Activated CD4-positive, alpha-beta T cell treated with anti-CD3 and anti-CD28 coated beads, Interleukin-2, amount 10 ng/mL, durations not matched to agents 24 days and 14 days (primary cell): ENCODE measurements at places on chromosomes 16 and 17. TPM values are rescaled to one million over a fixed set of nuclear protein-coding genes. Genes with fewer than 3 reads are reported as not detected.

- H3K36me3 ChIP-seq, result peaks cover 16% of the 10 kb centered on the region
- no peak for DNase-seq
- peaks cover 18% of the 10 kb centered on the region for H3K27me3 ChIP-seq
- peaks cover 23% of the 10 kb centered on the region for H3K4me1 ChIP-seq
- H3K4me3 ChIP-seq, result no peak overlapping the region
Observed at GRCh38 chr17:32441886-32442285, 2.4 kb upstream of the PSMD11 start.

- peaks cover 5% of the 10 kb centered on the region for H3K4me1 ChIP-seq
- no peak overlapping the region for H3K4me3 ChIP-seq
- H3K27ac ChIP-seq, result no peak overlapping the region
- DNase-seq, result no peak
- H3K36me3 ChIP-seq, result no peaks in the 10 kb centered on the region
Observed at GRCh38 chr17:46776298-46777005, 42.0 kb downstream of the WNT3 start.

- H3K27ac ChIP-seq, result no peak overlapping the region
- no peaks in the 10 kb centered on the region for H3K4me1 ChIP-seq
- H3K27me3 ChIP-seq, result peaks cover 7% of the 10 kb centered on the region
- no peak overlapping the region for H3K4me3 ChIP-seq
Observed at GRCh38 chr17:34653511-34653910, 74.1 kb downstream of the TMEM132E start.

DNA sequence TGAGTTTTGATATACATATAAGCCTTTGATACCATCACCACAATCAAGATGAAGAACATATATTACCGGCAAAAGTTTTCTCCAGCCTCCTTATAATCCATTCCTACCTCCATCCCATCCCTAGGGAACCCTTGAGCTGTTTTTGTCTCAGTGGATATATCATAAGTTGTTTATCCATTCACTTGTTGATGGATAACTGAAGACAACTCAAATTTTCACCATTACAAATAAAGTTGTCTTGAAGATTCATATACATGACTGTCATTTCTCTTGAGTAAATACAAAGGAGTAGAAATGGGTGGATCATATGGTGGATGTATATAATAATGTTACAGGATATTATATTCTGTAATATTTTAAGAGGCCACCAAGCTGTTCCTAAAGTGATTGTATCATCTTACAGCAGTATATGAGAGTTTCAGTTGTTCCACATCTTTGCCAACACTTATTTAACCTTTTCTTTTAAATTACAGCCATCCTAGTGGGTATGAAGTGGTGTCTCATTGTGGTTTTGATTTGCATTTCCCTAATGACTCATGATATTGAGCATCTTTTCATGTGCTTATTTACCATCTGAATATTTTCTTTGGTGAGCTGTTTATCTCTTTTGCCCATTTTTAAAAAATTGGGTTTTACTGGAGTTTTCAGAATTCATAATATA lies 17.4 kb downstream of the NF1 start:
- H3K4me1 ChIP-seq, result peaks cover 9% of the 10 kb centered on the region
- H3K27ac ChIP-seq, result no peak overlapping the region
- H3K27me3 ChIP-seq, result no peaks in the 10 kb centered on the region

GRCh38 chr17:17114592-17115225 lies 72.5 kb downstream of the MPRIP start:
- no peaks in the 10 kb centered on the region for H3K27me3 ChIP-seq
- peaks cover 56% of the 10 kb centered on the region for H3K4me1 ChIP-seq
- no peak for DNase-seq
- H3K27ac ChIP-seq, result peak overlapping the region; percentile 38
- peak overlapping the region; percentile 43 for H3K4me3 ChIP-seq

DNA sequence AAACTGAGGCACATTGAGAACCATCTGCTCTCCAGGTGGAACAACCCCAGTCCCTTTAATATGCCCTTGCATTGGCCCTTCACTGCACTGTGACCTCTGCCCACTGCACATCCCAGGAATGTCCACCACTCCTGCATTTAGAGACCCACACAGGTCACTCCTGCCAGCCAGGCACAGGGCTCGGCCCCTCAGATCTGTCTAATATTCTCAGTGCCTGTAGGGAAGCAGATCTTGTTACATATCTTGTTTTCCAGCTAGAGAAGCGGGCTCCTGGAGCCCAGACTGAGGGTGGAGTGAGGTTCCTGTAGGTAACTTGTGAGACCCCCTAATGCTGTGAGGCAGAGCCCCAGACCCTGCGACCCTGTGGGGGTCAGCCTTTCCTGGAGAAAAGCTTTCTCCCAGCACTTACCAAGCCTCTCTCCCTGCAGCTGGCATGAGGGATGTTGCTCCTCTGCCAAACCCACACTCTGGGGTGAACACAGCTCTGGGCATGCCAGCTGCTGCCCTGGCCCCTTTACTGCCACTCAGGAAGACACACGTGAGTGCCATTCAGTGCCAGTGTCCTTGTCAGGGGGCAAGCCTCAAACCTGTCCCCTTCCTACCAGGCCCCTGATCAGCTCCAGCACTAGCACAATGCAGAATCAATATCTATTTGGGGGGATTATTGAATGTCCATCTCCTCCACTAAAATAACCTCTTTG lies 40.3 kb upstream of the CRHR1 start:
- no peak overlapping the region for H3K27ac ChIP-seq
- DNase-seq, result no peak
- no peaks in the 10 kb centered on the region for H3K4me1 ChIP-seq

- H3K27me3 ChIP-seq, result peaks cover 2% of the 10 kb centered on the region
- H3K4me3 ChIP-seq, result peak overlapping the region; percentile 91
- H3K27ac ChIP-seq, result peak overlapping the region; percentile 60
- peaks cover 20% of the 10 kb centered on the region for H3K36me3 ChIP-seq
Observed at GRCh38 chr17:17235212-17236174, 1.5 kb downstream of the FLCN start.

DNA sequence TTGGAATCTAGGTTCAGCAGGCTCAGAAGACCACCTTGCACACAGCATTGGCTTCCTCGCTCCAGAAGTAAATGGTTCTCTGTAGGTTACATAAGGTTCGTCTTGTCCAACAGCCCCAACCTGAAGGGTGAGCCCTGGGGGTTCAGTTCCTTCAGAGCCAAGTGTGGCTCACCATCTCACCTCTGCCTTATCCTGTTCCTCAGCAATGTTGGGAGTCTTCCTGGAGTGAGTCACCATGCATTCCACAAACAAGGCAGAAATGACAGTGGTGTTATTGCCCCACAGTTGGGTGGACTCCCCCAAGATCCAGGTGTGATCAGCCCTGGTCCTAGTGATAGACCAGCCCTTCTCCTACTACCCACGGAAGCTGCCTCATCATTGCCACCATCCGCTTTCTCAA lies 26.8 kb upstream of the SMPD3 start:
- no peak overlapping the region for H3K27ac ChIP-seq
- H3K4me1 ChIP-seq, result peaks cover 6% of the 10 kb centered on the region
- no peaks in the 10 kb centered on the region for H3K36me3 ChIP-seq

DNA sequence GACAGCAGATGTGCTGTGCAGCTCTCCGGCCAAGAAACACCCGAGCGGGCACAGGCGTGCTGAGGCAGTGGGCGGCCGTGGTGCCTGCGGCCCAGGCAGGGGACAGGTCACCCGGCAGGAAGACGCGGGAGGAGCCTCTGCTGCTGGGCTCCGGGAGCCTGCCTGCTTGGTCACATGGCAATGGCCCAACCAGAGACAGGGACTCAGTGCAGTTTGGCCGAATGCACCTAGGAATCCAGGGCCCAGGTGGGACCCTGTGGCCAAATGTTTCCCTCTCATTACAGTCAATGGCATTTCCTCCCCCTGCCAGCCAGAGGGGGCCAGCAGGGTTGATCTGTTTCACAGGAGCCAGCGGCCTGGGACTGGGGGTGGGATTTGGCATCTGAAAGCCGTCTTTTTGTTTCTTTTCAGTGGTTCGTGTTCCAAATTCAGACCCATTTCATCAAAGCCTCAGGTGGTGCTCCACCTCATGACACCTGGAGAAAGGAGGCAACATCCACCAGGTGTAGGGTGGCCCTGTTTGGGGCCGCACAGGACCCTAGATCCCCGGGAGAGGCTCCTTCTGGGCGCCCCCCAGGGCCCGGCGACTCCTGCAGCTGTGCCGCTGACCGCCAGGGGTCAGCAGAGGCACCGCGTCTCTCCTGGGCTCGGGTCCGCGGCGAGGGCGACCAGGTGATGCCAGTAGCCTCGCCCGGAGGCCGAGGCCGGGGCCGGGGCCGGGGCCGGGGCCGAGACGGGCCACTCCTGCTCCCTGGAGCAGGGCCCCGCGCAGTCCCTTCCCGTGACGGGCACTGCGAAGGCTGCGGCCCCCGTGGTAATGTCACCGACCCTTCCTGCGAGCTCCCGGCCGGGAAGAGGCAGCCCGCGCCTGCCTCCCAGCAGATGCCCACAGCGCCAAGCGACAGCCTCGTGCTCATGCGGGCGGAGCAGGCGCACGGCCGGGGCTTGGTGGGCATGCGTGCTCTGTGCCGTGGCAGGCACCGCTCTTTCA lies 118.5 kb downstream of the C16orf78 start:
- H3K36me3 ChIP-seq, result no peaks in the 10 kb centered on the region
- DNase-seq, result peak; percentile 79
- peaks cover 2% of the 10 kb centered on the region for H3K27me3 ChIP-seq
- H3K27ac ChIP-seq, result no peak overlapping the region

- H3K4me1 ChIP-seq, result no peaks in the 10 kb centered on the region
- no peak overlapping the region for H3K27ac ChIP-seq
- peaks cover 4% of the 10 kb centered on the region for H3K27me3 ChIP-seq
- no peak for DNase-seq
- H3K36me3 ChIP-seq, result no peaks in the 10 kb centered on the region
Observed at GRCh38 chr16:83882163-83882885, 16.6 kb upstream of the MLYCD start.

DNA sequence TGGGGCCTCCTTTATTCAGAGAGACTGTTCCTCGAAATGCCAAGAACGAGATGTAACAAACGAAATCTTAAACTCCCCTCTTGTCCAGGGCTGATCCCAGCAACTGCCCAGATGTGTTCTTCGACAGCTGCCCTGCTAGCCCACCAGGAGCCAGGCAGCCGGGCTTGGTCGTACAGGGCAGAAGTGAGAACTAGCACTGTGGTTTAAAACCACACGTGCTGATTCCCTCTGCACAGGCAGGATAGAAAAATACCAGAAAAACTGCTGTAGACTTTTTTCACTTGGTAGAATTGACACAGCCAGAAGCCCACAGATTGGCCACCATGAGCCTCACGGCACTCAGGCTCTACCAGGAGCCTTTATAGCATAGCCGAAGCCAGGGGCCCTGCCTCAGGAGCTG lies 33.1 kb downstream of the PLD6 start:
- DNase-seq, result no peak
- H3K4me3 ChIP-seq, result no peak overlapping the region
- peak overlapping the region; percentile 34 for H3K27ac ChIP-seq
- H3K4me1 ChIP-seq, result peaks cover 48% of the 10 kb centered on the region

DNA sequence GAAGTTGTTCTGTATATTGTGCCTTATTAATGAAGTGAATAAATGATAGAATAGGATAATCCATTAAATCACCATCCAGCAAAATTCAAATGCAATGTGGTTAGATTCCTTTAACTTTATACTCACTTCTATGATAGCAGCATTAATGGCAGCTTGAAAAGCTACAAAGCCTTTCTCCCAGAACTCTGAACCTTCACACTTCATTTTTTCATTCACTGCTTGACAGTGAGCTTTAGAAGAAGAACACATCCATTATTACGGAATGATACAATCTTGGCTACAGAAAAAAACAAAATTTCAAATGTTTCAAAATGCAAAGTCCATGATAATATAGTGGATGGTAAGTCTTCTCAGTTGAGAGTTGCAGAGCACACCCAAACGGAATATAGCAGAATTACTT lies 16.4 kb downstream of the ABCA9 start:
- no peaks in the 10 kb centered on the region for H3K27me3 ChIP-seq
- DNase-seq, result no peak
- no peaks in the 10 kb centered on the region for H3K36me3 ChIP-seq

GRCh38 chr16:57239107-57239506 lies 6.0 kb upstream of the ARL2BP start:
- no peaks in the 10 kb centered on the region for H3K27me3 ChIP-seq
- H3K4me1 ChIP-seq, result peaks cover 5% of the 10 kb centered on the region
- H3K27ac ChIP-seq, result no peak overlapping the region
- peaks cover 38% of the 10 kb centered on the region for H3K36me3 ChIP-seq
- no peak for DNase-seq

GRCh38 chr16:75787440-75787839 lies 61.1 kb upstream of the CPHXL start:
- DNase-seq, result no peak
- H3K27me3 ChIP-seq, result peaks cover 17% of the 10 kb centered on the region
- no peaks in the 10 kb centered on the region for H3K36me3 ChIP-seq

GRCh38 chr17:43591779-43592562 lies 45.8 kb upstream of the ETV4 start:
- DNase-seq, result no peak
- peaks cover 3% of the 10 kb centered on the region for H3K27me3 ChIP-seq
- H3K36me3 ChIP-seq, result no peaks in the 10 kb centered on the region
- H3K27ac ChIP-seq, result no peak overlapping the region
- peaks cover 2% of the 10 kb centered on the region for H3K4me1 ChIP-seq

KRTAP9-4 gene
- total RNA-seq, result not detected in 2 replicates

ZFPM1 gene
- 17.9 and 19.3 TPM in 2 replicates for total RNA-seq

ACSM2A gene
- total RNA-seq, result 0.17 TPM in 1 of 2 replicates, not detected in the other

SULT1A1 gene
- 9.4 and 12.1 TPM in 2 replicates for total RNA-seq

AFMID gene
- 31.0 and 33.4 TPM in 2 replicates for total RNA-seq

RAB34 gene
- 19.2 and 20.6 TPM in 2 replicates for total RNA-seq

NOG gene
- 0.09 and 0.21 TPM in 2 replicates for total RNA-seq
